ENCODE measurements at places on chromosomes 2 and 18. TPM values are rescaled to one million over a fixed set of nuclear protein-coding genes. Genes with fewer than 3 reads are reported as not detected.

GRCh38 chr2:241852981-241853631, 5.6 kb downstream of the PDCD1 start:
- peak; percentile 79 for DNase-seq

GRCh38 chr2:223887127-223887526, 49.7 kb upstream of the AP1S3 start:
- DNase-seq = no peak

- DNase-seq = no peak
These were observed 12.3 kb downstream of the CREG2 start for GRCh38 chr2:101374821-101375561.

SLC9A4 gene
- total RNA-seq = not detected

SIX3 gene
- total RNA-seq = not detected

SNTG2 gene
- 2.1 TPM for total RNA-seq

C2orf81 gene
- total RNA-seq = 0.72 TPM

- DNase-seq = no peak
These were observed 14.1 kb downstream of the ACMSD start for GRCh38 chr2:134852518-134852917.

GRCh38 chr2:145597809-145598208, 1077.9 kb upstream of the ZEB2 start:
- no peak for DNase-seq

DNA sequence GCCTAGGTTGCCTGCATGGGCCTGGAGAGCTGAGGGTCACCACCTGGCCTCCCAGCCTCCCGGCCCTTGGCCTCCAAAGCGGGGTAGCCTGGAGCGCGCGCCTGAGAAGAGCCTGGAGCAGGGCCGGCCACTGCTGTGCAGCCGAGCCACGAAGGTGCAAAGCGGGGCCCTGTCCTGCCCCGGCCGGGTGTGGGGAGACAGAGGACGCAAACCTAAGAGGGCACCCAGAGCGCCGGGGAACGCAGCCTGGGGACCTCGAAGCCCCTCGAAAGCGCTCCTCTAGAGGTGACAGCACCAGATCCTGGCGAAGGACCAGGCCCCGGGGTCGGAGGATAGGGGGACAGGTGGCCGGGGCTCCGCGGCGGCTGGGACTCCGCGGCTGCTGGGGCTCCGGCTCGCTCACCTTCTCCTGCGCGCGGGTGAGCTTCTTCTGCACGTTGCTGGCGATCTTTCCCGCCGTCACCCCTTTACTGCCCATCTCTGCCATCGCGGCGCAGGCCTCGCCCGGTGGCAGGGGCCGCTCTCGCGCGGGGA, 430 bp downstream of the BIN1 start:
- no peak for DNase-seq

DNA sequence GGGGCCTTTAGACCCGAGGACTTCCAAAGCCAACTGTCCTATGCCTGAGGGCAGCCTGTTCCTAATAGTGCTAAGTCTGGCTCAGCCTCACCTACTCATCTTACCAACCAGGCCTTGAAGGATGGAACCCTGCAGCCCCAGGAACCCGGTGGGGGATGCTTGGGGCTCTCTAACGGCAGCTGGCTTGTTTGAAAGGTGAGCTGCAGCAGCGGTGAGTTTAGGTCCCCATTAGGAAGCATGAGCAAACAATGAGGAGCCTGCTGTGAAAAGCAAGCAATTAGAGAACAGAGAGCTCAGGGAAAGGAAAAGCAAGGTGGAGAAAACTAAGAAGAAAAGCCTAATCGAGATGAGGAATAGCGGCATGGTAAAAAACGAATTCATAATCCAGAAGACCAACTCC, 39.9 kb downstream of the SP110 start:
- no peak for DNase-seq

DNA sequence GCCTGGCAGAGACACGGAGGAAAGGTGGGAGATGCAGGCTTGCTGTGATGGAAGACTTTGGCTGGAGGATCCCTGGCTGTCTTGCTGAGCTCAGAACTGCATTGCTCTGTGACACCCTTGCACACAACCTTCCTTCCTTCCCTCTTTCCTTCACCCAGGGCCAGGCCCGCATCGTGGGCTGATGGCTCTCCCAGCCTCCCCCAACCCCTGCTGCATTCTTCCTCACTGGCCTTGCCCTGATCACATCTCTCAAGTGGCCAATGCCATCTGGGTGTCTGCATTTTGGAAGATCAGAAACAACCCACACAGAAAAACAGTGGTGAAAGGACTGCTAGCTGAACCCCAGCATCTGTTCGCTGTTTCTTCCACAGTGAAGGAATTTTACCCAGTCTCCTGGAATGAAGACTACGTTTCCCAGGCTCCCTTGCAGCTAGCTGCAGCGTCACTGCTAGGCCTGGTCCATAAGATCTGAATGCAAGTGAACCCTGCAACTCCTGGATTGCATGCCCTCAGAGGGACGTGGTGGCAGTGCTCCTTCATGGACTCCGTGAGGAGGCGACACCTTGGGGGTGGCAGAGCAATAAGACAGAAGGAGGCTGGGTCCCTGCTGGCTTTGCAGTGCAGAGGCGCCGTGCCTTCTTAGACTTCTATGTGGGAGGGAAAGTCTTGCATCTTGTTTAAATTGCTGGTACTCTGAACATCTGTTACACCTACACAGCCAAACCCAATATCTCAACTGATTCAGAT, 78.9 kb upstream of the YWHAQ start:
- no peak for DNase-seq
